ENCODE measurements at places on chromosomes 5 and 9.

DNA sequence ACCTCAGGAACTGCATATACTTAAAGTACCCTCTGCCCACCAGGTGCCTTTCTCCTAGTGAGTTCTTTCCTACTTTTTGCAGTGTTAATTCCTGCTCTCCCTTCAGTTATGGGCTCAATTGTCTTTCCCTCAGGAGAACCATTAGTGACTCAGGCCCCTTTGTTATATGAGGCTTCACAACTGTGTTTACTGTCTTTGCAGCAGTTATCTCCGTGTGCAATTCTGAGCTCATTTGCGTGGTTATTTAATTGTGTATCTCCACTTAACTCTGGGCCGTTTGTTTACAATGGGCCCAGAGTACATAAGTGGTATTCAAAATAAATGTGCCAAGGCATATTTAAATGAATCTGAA is 9.6 kb downstream of the FBXO38 start:
- DNase-seq = no peak

GRCh38 chr9:37987467-37987981 is 81.5 kb downstream of the SHB start:
- DNase-seq = no peak

- no peak for DNase-seq
Measured at GRCh38 chr9:89967527-89967926, 362.7 kb downstream of the GADD45G start.

DNA sequence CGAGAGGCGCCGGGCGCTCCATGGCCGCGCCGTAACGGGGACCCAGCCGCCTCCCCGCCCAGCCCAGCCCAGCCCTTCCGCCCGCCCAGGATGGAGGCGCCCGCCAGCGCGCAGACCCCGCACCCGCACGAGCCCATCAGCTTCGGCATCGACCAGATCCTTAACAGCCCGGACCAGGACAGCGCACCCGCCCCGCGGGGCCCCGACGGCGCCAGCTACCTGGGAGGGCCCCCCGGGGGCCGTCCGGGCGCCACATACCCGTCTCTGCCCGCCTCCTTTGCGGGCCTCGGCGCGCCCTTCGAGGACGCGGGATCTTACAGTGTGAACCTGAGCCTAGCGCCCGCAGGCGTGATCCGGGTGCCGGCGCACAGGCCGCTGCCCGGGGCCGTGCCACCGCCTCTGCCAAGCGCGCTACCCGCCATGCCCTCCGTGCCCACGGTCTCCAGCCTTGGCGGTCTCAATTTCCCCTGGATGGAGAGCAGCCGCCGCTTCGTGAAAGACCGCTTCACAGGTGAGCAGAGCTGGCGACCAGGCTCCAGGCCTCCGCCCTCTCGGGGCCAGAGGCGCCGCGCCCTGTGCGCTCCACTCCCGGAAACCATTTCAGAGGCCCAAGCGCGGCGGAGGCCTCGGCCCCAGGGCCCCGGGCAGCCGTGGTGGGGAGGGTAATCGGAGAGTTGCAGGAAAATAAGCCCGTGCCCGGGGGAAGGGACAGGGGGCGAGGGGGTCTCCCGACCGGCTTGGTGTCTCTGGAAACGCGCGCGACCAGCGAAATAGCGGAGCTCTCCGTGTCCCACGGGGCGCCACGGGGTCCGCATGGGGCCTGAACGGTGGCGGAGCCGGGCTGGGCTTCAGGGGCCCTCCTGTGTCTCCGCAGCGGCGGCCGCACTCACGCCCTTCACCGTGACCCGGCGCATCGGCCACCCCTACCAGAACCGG is 496 bp downstream of the TLX3 start:
- no peak for DNase-seq

- no peak for DNase-seq
Measured at GRCh38 chr5:124995421-124995820, 249.0 kb upstream of the ZNF608 start.
